Karpas-422 (cell line): ENCODE measurements at places on chromosomes 2 and 18.
A peak's percentile ranks its signal among the peaks of the same experiment; 100 is the strongest.

DNA sequence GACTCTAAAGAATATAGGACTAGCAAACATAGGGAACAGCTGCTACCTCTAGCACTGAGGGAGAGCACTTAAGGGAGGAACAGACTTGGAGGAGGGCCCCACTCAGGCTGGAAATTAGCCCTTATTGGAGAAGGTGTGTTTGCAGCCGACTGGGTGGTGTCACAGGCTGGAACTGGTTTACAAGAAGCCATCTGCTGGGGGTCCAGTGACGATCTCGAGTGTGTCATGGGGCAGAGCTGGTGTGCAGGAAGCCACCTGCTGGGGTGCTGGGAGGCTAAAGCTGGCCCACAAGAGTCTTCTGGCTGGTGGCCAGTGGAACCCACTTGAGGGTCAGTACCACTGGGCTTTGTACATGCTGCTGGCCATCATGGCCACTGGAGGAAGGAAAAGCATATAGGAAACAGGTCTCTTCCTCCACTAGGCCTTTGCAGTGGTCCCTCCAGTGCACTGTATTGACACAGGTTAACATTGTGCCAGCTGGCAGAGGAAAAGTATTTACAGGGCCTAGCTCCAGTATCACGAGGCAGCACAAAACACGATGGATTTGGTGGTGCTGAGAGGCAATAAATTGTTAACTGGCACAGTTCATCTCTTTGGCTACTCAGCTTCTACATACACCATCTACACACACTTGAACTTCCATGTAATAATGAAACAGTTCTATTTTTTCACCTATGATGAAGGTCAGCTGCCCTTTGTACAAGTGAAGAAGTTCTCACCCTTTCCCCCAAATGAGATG is 43.6 kb downstream of the MAP3K20 start:
- DNase-seq, result no peak

- DNase-seq, result no peak
These were observed 193.2 kb upstream of the TPO start for GRCh38 chr2:1219901-1220573.

- DNase-seq, result no peak
These were observed 11.2 kb downstream of the SLC40A1 start for GRCh38 chr2:189569295-189569910.

DNA sequence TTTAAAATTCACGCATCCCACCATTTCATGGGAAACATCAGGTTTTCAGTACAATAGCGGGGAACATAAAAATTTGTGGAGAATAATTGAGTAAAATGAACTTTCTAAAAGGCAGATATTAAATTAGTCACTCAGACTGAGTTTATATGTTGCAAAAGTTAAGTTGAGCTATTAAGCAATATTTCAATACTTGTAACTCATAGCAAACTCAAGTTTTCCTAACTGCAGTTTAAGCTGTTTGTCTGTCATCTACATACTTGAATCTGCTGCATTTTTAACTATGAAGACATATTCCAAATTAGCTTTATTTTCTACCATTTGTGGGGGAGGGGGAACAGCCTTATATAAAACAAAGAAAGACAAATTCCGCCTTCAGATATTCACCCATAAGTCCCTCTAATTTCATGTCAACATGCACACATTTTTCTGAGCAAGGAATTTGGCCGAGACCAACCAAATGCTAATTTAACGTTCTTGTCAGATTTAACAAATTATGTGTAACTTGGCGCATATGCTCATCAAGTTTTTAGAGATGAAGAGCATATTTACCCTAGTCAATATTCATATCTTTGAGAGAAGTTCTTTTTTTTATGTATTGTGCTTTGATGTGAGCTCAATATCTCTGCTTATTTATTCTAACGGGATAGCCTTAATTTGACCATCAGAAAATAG is 462.9 kb downstream of the TXNL1 start:
- no peak for DNase-seq

- DNase-seq, result no peak
These were observed 344.7 kb upstream of the TCF4 start for GRCh38 chr18:55932675-55933074.

DNA sequence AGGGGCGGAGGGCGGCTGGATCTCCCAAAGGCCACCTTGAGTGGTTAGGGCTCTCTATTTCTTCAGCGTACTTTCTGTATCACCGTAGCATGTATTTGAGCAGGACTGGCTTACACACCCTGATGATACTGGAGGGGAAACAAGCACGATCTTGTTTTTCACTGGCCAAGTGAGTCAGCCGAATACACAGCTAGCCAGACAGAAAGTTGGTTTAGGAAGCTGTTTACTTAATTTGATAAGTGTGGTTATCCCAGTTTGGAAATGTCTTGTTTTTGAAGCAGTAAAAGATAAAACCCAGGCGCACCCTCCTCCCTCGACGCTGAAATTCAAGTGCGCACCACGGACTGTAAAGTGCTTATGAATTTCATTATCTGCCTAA is 582 bp downstream of the RIOK3 start:
- DNase-seq, result peak; percentile 53

GRCh38 chr2:237435844-237436587 is 22.1 kb upstream of the COL6A3 start:
- peak; percentile 1 for DNase-seq

GRCh38 chr2:127560201-127560930 is 24.9 kb downstream of the MYO7B start:
- no peak for DNase-seq

GRCh38 chr2:178397002-178397605 is 53.9 kb downstream of the PRKRA start:
- DNase-seq, result peak; percentile 83

GRCh38 chr18:8212896-8213780 is 396.1 kb upstream of the RAB12 start:
- no peak for DNase-seq

DNA sequence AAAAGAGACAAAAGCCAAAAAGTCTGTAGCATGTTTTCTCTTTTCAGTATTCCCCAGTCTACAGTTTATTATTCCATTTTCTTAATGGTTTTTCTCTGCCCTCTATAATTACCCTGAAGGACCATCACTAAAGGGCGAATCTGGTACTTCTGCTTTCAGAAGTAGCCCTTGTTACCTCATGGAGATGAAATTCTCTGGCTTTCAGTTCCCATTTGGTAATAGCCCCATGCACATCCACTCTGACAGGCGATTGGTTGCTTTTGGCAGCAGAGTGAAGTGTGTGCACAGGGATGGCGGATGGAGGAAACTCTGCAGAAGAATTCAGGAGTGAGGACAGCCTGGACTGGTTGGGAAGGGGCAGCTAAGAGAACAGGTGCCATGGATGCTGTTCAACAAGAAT is 66.3 kb upstream of the NABP1 start:
- no peak for DNase-seq

GRCh38 chr18:49613641-49614151 is 51.8 kb downstream of the LIPG start:
- peak; percentile 14 for DNase-seq

DNA sequence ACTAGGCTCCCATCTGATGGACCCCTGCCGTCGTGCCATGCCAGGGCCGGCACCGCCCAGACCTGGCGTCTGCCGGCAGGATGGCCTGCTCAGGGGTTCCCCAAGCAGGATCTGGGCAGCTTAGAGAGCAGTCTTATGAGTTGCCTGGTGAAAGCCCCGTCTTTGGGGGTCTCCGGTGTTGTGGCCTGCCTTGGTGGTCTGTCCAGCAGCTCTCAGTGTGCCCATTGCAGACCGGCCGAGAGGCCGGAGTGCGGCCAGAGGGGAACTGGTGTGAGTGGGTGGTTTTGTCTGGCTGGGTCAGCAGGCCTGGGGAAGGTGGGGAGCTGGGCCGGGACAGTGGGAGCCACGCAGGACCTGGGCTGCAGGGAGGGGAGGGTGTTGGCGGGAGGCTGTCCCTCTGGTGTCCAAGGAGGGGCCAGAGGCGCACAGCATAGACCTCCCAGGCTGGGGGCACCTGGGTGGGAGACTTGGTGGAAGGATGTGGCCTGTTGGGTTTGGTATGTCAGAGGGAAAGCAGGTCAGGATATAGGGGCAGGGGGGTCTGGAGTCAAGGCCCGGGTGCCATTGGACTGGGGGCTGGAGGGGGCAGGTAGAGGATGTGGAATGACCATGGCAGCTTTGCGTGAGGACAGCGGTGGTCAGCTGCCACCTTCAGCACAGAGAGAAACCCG is 16.5 kb downstream of the GPC1 start:
- DNase-seq, result no peak

- DNase-seq, result no peak
These were observed 220.3 kb upstream of the EPAS1 start for GRCh38 chr2:46076875-46077274.

DNA sequence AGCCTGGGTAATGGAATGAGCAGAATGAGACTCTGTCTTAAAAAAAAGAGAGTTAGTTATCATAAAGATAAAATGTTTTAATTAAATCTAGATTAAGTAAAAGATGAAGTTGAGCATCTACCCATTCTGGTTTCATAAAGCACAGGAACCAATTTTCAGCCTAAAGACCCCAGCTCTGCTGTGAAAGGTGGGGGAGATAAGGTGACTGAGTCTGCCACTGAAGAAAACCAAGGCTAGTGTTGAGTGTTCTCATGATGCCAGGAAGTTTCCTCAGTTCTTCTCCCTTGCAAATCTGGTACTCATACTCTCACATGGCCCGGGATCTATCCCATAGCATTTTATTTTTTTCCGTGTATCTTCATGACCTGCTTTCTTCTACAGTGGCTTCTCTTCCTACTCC is 10.4 kb upstream of the CXCR4 start:
- no peak for DNase-seq

GRCh38 chr2:21836261-21836660 is 712.5 kb downstream of the TDRD15 start:
- DNase-seq, result no peak

- peak; percentile 28 for DNase-seq
These were observed 135.1 kb downstream of the NCOA1 start for GRCh38 chr2:24626131-24626530.

- no peak for DNase-seq
These were observed 448.9 kb upstream of the MEIS1 start for GRCh38 chr2:65985986-65986385.

DNA sequence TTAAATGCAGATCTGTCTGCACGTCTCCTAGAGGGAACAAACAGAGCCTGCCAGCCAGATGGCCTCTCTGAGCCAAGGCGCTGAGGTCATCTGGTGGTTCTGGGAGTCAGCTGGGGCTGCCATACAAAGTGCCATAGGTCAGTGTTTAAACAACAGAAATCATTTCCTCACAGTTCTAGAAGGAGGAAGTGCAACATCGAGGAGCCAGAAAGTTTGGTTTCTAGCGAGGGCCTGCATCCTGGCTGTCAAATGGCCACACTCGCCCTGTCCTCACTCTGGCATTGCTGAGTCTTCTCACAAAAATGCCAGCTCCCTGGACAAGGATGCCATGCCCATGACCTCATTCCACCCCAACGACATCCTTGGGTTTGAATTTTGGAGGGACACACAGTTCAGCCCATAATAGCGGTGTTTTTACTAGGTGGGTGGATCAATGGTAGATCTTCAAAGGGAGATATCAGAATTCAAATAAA is 59.6 kb downstream of the MYT1L start:
- no peak for DNase-seq

DNA sequence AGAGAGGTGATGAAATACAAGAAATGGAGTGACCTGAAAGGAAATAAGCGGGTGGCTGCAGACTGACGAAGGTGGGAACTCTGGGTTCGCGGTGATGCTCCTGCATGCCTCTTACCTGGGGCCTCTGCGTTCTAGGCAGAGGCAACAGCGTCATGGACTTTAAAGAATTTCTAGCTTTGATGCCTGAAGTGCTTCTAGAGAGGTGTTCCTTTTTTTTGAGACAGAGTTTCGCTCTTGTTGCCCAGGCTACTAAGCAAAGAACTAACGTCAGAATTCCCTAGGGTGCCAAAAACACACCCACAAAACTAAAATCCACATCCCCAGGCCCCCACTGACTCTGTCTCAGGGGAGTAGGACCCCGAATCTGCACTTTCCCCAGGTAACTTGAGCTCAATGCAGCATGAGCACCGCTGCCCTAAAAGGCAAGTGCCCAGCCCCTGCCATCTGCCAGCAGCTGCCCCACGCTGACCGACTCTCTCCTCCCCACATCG is 110.5 kb upstream of the ID2 start:
- DNase-seq, result peak; percentile 81

GRCh38 chr2:71706836-71707235 is 253.5 kb downstream of the DYSF start:
- DNase-seq, result no peak

- no peak for DNase-seq
These were observed 118.8 kb upstream of the CYP1B1 start for GRCh38 chr2:38194751-38195150.

DNA sequence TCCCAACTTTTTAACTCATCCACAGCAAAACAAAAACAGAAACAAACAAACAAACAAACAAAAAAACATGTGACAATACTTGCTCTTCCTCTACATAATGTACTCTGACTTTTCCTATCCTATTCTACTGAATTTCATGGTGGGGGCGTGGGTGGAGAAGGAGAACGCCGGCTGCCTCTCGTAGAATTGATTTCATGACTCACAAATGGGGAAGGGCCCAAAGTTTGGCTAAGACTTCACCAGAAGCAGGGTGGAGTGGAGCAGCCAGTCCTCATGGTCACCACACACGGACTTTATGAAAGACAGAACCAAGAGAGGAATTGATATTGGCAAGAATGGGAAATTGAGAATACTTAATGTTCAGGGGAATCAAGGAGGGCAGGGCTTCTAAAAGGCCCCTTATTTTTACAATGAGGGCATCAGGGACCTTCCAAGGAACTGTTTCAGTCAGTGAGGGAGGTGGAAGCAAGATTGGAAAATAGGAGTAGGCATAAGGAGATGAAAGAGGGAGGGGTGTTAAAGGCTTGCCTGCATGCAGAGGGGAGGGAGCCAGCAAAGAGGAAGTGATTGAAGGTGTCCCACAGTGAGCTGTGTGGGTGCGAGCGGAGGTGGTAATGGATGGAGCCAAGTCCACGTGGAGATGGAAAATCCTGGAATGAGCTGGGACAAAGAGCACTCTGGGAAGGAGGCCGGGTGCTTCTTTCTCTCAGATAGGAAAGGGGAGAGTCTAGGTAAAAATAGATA is 27.9 kb downstream of the MARCHF4 start:
- no peak for DNase-seq

- no peak for DNase-seq
These were observed 279.2 kb downstream of the GALR1 start for GRCh38 chr18:77528872-77529271.

DNA sequence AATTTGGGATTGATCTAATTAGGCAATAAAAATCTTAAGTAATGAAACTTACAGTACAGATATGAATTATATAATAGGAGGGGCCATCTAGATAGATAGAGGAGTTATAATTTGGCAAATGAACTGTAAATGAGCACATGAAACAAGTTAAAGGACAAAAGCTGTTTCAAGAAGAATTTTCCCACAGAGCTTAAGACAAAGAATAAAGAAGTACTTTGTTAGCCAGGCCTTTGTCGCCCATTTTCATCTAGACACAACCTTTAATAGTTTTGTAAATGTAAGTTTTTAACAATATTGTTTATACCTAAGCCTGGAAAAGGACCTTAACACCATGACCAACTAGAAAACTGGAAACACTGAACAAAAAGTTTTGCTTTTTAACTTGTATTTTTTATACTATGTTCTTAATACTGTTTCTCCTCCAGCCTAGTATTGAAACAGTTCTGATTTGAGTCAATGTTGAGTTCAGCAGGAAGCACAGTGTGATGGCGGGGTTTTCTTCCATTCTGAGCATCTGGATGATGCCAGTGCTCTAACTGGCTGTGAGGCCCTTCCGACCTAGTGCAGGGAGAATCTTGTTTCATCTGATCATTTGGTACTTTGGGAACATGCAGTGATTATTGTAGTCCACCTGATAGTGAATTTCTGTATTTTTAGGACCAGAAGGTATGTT is 37.6 kb downstream of the FARP2 start:
- no peak for DNase-seq
